Aorta (tissue), 5 donors: ENCODE measurements at places on chromosomes 11 and 22. TPM values are rescaled to one million over a fixed set of nuclear protein-coding genes. Genes with fewer than 3 reads are reported as not detected.

TRPM5 gene
- not detected for total RNA-seq

AHNAK gene
- total RNA-seq = 1,149 TPM

DNA sequence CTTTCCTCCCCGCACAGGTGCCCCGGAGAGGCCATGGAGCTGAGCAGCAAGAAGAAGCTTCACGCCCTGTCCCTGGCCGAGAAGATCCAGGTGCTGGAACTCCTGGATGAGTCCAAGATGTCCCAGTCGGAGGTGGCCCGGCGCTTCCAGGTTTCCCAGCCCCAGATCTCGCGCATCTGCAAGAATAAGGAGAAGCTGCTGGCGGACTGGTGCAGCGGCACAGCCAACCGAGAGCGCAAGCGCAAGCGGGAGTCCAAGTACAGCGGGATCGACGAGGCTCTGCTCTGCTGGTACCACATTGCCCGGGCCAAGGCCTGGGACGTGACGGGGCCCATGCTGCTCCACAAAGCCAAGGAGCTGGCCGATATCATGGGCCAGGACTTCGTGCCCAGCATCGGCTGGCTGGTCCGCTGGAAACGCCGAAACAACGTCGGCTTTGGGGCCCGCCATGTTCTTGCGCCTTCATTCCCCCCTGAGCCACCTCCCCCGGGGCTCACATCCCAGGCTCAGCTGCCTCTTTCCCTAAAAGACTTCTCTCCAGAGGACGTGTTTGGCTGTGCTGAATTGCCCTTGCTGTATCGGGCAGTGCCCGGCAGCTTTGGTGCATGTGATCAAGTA, 1.3 kb downstream of the TIGD3 start:
- DNase-seq = no peak
- H3K27me3 ChIP-seq = no peaks in the 10 kb centered on the region
- no peaks in the 10 kb centered on the region for H3K36me3 ChIP-seq
- no peak overlapping the region for H3K4me3 ChIP-seq
- H3K27ac ChIP-seq = no peak overlapping the region
- no peaks in the 10 kb centered on the region for H3K4me1 ChIP-seq

DNA sequence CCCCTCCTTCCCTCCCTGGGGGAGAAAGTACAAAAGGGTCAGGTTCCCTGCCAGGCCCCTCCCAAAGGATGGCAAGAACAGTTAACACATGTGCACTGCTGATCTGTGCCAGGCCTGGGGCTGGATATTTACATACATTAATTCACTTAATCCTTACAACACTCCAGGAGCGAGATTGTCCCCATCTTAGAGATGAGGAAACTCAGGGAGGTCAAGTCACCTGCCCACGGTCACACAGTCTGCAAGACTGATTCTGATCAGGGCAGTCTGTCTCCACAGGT, 36.5 kb downstream of the NECTIN1 start:
- H3K4me3 ChIP-seq = no peak overlapping the region
- H3K4me1 ChIP-seq = no peaks in the 10 kb centered on the region

- peak; percentile 88 for DNase-seq
- H3K4me1 ChIP-seq = no peaks in the 10 kb centered on the region
- H3K36me3 ChIP-seq = no peaks in the 10 kb centered on the region
Measured at GRCh38 chr22:23539135-23539838, 40.8 kb downstream of the IGLL1 start.

DNA sequence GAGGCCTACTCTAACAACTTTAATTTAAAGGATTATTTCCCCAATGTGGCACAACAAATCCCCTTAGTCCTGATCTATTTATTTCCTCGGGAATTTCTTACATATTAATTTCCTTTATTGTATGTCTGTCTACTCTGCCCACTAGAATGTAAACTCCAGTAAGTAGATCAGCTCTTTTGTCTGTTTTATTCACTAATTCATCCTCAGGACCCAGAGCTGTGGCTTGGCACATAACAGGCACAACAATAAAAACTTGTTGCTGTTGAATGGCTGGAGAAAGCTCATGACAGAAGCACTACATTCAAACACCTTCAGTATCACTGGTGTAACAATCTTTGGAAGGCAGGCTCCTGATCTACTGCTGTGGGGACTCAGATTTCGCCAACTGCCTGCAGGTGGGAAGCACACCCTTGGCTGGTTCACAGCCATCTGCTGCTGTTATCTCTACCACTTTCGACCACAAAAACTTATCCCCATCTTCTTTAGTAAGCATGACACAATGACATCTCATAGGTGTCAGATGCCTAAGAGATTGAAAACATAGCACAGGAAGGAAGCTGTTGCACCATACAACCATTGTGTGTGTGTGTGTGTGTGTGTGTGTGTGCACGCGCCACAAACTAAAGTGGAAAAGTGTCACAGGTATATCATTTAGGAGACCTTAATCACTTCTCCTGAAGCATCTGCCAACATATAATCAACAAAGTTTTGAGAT, 11.9 kb downstream of the HIRA start:
- H3K4me1 ChIP-seq = no peaks in the 10 kb centered on the region
- no peak overlapping the region for H3K27ac ChIP-seq
- H3K36me3 ChIP-seq = no peaks in the 10 kb centered on the region
